Stimulated activated CD4-positive, alpha-beta T cell treated with anti-CD3 and anti-CD28 coated beads, TNF-alpha, amount 100 ng/mL, for 1 hour (primary cell): ENCODE measurements at places on chromosomes 11 and 22.

GRCh38 chr11:114160894-114161293 is 101.4 kb downstream of the ZBTB16 start:
- DNase-seq: no peak

- no peak for DNase-seq
These were observed 83.2 kb downstream of the PDE2A start for GRCh38 chr11:72591023-72591422.

GRCh38 chr11:62892077-62892922 is 11.6 kb downstream of the SLC3A2 start:
- no peak for DNase-seq

DNA sequence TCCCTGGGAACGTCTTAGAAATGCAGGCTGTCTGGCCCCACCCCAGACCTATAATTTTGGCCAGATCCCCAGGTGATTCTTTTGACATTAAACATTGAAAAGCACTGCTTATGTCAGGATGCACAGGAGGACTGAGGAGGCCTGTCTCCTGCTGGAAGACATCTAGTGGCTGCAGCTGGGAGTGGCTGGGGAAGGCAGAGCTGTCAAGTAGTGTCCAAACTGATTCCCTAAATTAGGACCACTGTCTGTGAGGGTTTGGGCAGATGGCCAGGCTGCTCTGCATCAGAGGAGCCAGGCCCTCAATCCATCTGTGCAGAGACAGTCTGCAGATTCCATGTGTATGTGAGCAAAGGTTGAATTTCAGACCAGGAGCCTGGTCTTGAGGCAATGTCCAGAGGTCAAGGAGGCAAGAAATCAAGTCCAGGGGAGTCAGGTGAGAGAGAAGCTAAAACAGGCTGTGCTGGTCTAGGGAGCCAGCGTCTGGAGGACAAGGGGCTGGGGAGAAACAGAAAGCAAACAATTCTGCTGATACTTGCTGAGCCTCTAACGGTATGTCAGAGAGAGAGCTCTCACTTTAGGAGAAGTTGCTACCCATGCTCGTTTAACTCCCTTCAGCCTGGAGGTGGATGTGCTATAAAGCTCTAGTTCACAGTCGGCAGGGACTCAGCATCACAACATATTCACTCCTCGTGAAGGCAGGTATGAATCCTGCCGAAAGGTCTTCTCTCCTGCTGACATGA is 15.3 kb upstream of the SYTL2 start:
- no peak for DNase-seq

GRCh38 chr11:1238767-1239595 is 16.1 kb downstream of the MUC5B start:
- DNase-seq: no peak

DNA sequence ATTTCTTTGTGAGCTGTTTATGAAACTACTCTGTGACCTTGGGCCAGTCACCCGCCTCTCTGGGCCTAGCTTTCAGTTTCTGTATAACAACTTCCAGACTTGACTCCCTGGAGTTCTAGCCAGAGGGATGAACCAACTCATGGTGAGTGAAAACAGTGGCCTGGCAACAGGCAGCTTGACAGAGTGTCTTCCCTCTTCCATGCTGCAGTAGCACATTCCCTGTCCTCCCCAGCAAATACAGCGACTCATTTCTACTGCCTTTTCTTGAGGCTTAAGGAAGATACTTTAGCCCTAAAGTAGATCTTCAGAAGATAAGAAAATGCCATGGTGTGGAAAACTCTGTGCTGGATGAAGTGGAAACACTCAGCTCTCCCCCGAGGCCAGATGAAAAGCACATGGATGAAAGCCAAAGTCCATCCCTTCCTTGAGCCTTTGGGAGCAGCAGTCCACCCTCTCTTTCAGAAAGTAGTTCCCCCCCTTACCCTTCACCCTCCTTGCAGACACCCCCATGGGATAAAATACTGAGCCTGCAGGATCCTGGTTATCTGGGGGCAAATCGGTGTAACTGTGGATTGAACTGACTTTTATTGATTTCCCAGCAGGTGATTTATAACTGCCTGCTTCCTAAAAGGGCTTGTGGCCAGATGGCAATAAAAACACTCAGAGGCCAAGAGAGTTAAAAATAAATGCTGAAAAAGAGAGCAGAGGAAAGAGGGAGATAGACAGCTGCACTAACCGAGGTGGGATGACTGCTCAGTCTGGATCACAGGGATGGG is 24.1 kb downstream of the IRAG1 start:
- DNase-seq: no peak

DNA sequence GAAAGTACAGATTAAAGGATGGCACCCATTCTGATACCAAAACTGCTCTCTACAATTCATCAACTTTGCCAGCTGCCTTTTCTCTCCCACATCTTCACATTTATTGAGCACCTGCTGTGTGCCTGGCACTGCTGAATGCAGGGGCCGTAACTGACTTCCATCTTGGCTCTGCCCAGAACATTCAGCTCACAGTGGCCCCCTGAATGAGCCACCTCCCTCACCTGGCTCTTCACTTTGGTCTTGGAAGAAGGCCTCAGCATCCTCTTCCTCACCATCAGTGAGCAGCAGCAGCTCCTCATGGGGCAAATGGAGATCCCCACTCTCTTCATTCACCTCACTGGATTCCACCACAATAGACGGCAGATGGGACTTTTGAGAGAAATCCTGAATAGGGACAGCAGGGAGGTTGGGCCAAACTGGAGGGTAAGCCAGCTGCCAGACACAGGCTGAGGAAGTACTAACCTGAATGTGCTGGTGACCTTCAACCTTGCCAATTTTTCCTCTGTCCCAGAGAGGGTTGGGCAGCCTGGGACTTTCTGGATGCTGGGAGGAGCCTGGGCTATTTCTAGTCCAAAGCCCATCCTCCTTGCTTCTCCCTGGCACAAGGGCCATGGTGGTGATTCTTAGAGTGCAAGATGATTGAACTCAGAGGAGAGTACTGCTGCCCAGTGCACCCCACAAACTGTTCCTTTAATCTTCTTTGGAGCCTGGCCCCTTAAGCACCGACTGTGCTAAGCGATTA is 1.9 kb upstream of the UQCC3 start:
- DNase-seq: no peak

DNA sequence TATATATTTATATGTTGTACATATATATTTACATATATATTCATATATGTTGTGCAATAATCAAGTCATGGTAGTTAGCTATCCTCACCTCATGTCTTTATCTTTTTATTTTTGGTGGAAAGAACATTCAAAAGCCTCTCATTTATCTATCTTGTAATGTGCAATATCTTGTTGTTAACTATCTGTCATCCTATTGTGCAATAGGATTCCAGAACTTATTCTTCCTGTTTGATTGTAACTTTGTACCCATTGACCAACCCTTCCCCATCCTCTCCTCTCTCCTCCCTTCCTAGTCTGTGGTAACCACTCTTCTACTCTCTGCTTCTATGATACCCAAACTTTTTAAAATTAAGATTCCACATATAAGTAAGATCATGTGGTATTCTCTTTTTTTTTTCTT is 115.6 kb upstream of the PDGFD start:
- DNase-seq: no peak

DNA sequence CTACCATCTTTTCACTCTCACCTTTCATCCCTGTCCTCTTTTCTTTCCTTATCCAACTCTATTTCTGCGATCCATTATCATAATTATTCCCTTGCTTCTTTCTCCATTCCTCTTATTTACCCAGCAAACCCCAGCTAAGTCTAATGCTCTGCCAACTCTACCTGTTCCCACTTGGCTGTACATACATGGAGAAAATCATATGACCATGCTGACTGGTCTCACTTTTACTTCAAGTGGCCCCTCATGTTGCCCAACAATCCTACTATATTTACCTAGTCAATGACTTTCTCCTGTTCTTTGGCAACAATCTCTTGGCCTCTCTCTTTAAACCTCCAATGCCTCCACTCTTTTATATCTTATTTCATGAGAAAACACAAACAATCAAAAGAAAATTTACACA is 94.1 kb downstream of the USP35 start:
- no peak for DNase-seq

DNA sequence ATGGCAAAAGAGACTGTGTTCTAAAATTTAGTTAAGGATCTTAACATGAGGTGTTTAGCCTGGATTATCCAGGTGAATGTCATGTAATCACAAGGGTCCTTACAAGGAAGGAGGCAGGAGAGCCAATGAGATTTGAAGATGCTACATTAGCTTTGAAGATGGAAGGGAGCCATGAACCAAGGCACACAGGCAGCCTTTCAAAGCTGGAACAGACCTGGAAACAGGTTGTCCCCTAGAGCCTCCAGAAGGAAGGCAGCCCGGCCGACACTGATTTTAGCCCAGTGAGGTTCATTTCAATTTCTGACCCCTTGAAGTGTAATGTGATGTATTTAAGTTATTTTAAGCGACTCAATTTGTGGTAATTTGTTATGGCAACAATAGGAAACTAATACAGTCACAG is 195.3 kb upstream of the MTMR2 start:
- no peak for DNase-seq

- DNase-seq: no peak
These were observed 363.6 kb downstream of the BRD1 start for GRCh38 chr22:49464037-49464436.

- DNase-seq: no peak
These were observed 682 bp downstream of the LARGE1 start for GRCh38 chr22:33919391-33920196.

DNA sequence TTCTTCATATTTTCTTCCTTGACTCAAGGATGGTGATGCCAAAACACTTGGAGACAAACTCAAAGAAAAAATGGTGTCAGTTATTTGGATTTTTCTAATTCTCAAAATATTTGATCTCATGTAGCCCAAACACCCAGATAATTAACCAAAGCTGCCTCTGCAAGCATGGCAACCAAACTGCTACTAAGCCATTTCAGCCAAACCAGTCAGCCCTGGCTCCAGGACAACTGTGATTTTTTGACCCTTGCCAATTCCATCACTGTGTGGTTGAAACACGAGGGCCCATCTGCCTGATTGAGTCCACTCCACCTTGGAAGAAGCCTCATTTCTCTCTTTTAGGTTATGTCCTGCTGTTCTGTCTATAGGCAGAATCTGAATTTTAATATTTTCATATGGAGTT is 277.4 kb downstream of the BLID start:
- DNase-seq: no peak

- DNase-seq: no peak
These were observed 8.2 kb upstream of the PRRG4 start for GRCh38 chr11:32821517-32821916.

- no peak for DNase-seq
These were observed 8.1 kb downstream of the CLPB start for GRCh38 chr11:72426103-72426757.

GRCh38 chr11:64778223-64778472 is 194 bp downstream of the SF1 start:
- DNase-seq: no peak

GRCh38 chr11:5277807-5278382 is 8.2 kb upstream of the HBE1 start:
- DNase-seq: no peak

- no peak for DNase-seq
These were observed 3.7 kb downstream of the IL2RB start for GRCh38 chr22:37146051-37146385.

GRCh38 chr22:47343611-47344010 is 581.2 kb downstream of the TBC1D22A start:
- DNase-seq: no peak

DNA sequence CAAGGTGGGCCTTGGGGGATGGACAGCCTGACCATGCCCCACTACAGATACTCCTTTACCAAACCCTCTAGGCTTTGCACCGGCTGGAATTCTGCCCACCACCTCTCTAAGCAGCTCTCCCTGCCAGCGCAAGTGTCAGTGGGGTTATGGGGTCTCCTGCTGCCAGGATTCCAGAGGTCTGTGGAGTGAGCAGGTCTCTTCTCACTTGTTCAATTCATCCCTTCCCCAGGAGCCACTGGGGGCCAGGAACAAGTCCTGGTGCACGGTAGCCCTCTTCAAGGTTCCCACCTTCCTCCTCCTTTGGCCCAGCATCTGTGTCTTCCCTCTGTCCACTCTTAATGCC is 30.5 kb downstream of the CCDC15 start:
- DNase-seq: no peak

DNA sequence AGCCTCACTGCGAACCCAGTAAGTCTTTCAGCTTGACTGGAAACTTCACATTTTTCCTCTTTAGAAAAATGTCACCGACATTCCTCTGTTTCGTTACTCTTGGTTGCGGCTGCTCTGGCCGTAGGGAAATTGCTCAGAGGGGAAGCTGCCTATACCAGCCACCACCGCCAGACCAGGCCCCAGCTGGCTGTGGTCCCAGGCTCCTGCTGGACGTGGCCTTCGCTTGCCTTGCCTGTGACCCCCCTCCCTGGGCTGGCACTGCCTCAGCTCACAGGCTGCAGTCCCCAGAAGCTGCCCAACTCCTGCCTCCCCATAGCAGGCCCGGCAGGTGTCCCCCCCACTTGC is 197.8 kb downstream of the MN1 start:
- no peak for DNase-seq

DNA sequence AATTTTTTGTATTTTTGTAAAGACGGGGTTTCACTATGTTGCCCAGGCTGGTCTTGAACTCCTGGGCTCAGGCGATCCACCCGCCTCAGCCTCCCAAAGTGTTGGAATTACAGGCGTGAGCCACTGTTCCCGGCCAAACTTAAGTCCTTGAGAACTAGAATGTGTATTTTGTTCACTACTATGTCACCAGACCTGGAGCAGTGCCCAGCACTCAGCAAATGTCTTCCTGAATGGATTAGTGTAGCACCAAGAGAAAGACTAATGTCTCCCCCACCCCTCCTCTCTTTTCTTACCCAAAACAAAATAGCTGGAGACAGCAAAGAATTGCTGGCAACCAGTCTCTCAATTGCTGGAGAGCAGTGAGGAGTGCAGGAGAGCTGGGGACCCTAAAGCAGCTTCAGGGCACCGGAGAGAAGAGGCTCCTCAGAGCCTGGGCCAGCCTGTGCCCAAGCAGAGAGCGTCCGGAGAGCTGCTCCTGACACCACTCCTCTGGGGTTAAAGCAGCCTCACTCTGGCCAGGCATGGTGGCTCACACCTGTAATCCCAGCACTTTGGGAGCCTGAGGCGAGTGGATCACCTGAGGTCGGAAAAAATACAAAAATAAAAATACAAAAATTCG is 14.9 kb downstream of the SLC25A18 start:
- DNase-seq: no peak

- DNase-seq: no peak
These were observed 13.5 kb upstream of the MUC6 start for GRCh38 chr11:1049911-1050580.

DNA sequence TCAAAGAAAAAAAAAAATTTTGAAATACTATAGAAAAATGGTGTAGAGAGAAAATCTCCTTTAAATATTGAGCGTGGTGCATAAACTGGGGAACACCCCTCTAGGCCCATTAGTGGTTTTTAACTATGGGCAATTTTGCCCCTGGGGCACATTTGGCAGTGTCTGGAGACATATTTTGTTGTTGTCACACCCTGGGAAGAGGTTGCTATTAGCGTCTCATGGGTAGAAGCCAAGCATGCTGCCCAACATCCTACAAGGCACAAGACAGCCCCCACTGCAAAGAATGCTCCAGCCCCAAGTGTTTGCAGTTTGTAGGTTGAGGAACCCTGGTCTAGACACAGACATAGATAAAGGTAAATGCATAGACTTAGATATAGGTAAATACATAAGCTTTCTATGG is 92.6 kb downstream of the KIAA1671 start:
- DNase-seq: no peak

GRCh38 chr22:37815593-37815992 is 7.6 kb upstream of the GALR3 start:
- no peak for DNase-seq
